ENCODE measurements at places on chromosomes 16 and 17.

- DNase-seq, result no peak
Measured at GRCh38 chr16:79037521-79038373, 562.8 kb downstream of the MAF start.

- DNase-seq, result no peak
Measured at GRCh38 chr16:2895813-2896212, 12.8 kb downstream of the FLYWCH2 start.

- DNase-seq, result no peak
Measured at GRCh38 chr17:1347589-1348323, 52.3 kb downstream of the YWHAE start.

GRCh38 chr17:62805234-62805633 lies 2.9 kb downstream of the MARCHF10 start:
- no peak for DNase-seq

DNA sequence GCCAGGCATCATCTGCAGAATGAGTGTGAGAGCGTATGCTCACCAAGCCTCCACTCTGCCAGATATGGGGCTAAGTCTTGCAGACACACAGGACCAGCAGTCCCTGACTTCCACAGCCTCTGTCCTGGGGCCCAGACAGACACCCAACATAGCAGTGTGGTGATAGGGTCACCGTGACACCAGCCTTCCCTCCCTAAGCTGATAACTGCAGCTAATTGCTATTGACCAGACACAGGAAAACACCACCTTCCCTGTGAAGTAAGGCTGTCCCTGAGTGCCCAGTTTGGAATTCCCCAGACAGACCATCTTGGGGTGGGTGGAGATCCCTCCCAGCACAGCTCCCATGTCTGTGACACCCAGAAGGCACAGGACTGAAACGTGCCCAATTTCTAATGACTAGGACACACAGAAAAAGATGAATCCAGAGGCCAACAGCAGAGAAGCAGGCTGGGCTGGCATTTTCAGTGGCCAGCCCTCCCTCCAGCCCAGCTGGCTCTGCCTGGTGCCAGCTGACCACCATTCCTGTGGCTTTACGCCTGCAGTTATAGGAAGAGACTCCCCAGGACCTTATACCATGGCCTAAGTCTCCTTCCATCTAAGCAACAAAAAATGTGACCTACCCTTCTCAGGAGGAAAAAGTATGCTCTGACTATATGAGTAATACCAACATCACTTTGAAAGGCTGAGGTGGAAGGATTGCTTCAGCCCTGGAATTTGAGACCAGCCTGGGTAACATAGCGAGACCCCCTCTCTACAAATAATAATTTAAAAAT lies 30.3 kb downstream of the ATPAF2 start:
- DNase-seq, result no peak

DNA sequence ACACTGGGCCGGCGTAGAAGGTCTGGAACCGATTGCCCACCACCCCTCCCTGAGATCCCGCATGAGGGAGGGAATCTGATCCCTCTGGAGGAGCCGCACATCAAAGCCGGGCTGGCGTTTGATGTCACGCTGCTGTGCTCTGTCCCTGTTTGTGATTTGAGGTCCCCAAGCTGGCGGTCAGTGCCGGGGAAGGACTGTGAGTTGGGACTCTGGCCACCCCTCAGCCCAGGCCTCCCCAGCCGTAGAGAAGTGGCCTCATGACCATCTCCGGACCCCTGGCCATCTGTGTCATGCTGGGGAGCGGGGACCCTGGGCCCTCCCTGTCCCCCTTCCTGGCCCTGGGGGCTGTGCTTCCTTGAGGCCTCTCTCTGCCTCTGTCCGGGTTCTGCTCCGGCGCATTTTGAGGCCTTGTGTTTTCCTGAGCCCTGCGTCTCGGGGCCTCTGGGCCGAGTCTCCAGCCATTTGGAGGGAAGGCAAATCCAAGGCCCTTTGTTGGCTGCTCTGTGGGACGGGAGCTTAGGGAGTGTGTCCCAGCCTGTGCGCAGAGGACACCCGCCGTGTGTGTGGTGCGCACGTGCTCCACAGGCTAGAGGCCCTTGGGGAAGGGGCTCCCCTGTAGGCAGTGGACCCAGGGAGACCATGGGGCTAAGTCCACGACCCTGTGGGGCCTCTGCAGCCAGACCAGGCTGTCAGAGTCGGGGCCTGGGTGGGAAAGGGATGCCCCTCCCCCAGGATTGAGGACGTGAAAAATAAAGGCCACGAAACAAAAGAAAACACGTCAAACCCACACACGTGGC lies 15.1 kb downstream of the ASPSCR1 start:
- DNase-seq, result no peak

DNA sequence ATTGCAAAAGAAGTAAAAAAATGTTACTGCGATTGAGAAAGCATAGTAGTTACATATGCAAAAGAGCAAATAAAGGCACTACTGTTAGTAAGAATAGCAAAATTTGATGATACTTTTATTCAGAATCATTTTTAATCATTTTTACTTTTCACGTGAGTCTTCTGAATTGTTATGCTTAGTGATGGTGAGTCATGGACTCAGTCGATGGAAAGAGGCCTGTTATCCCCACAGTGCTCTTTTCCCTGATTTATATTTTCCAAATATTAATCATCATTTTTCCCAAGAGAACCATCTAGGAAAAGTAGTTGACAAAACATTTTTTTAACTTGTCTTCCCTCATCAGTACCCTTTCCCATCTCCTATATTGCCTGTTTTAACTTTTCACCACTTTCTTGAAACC lies 181.1 kb downstream of the CHD9 start:
- DNase-seq, result no peak

GRCh38 chr17:36933512-36934143 lies 3.6 kb upstream of the LHX1 start:
- DNase-seq, result no peak

GRCh38 chr16:66508914-66509496 lies 40.9 kb downstream of the TK2 start:
- DNase-seq, result no peak

DNA sequence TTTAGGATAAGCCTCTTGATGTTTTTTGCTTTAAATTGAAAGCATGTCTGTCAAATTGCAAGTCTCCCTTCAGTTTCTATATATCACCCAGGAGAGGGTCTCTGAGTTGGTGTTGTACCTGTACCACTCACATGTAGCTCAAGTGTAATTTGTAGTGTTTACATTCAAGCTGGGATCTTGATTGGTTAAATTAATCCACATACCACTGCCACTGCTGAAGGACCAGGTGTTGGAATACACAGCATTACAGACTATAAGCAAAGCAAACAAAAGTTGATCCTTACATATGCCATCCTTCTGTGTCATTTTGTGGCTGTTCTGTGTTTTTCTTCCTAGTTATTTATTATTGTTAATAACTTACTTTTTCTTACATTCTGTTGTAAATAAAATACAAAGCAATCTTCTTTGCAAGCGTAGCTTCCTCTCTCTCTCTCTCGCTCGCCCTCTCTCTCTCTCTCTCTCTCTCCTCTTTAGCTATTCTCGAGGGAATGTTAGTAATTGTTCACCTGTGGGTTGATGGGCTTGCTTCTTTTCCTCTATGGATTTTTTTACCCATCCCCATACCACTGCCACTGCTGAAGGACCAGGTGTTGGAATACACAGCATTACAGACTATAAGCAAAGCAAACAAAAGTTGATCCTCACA lies 20.8 kb upstream of the NOL11 start:
- no peak for DNase-seq

DNA sequence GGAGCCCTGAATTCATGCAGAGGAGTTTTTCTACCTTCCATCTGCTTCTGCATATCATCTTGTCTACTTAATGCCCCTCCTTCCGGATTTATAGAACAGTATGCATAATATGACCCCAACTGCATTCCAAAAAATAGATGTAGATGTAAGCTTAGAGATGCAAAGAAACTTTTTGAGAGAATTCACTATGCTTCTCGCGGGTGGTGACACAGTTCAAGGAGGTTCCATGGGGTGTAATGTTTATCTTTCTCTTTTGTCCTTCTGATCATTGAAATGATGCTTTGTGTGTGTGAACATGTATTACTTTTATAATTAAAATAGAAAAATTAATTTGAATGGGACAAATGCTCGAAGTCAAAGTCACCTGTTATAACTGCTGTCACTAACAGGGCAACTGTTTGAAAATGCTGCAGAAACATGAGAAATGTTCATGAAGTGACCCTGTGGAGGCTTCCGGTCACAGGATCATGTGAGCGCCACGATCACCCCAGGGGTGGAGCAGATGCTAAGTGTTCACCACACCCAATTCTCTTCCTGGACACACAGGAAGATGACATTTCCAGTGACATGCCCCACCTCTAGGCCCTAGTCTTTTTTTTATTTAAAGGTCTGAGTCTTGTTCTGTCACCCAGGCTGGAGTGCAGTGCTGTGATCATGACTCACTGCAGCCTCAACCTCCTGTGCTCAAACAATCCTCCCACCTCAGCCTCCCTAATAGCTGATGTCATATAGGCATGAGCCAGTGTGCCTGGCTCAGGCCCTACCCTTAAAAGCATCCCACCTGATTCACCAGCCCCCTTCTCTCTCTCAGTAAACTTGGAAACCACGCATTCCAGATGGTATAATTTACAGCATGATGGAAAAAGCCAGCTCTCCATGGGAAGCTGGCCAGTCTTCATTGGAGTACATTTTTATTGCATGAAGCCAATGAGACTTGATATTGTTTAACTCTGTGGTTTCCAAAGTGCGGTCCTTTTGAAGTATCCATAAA lies 21.0 kb upstream of the AGRP start:
- peak; percentile 51 for DNase-seq

GRCh38 chr17:6654841-6655731 lies 3.5 kb downstream of the C17orf100 start:
- no peak for DNase-seq

GRCh38 chr17:15238057-15238456 lies 27.1 kb downstream of the PMP22 start:
- DNase-seq, result no peak

DNA sequence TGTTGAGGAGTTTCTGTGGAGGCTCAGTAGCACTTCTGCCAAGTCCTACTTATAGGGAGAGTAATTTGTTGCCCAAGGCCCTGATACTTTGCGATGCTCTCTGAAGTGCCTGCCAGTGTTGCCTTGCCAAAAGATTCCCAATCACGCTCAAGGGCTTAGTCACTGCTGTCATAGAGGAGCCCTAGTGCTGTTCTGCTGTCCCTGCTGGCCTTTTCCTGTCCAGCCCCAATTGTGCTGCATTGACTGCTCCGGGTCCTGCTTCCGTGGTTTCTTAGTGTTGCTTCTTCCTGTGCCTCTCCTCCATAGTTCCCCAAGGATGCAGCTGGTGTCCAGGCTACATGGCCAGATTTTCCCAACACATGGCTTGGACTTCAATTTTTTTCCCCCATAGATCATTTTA lies 13.9 kb downstream of the NUP93 start:
- DNase-seq, result no peak

- DNase-seq, result no peak
Measured at GRCh38 chr16:51163894-51164566, 13.0 kb upstream of the SALL1 start.

DNA sequence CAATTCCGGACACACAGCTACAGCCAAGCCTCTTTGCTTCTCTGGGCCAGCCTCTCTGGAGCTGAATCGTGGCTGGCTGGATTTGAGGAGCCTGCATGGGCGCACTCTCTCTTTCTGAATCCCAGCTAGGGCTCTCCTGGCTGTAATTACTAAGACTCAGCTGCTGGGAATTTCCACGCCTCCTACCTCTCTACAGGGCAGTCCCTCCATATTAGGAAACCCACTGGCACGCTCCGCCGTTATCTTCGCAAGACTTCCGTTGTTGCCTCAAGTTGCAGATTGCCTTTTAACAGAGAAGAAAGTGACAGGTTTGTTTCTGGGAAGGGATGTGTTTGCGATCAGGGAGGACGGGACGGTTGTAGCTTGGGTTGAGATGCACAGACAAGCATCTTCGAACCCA lies 188.4 kb upstream of the NLRP1 start:
- DNase-seq, result no peak

- DNase-seq, result no peak
Measured at GRCh38 chr17:2835780-2836179, 39.5 kb downstream of the RAP1GAP2 start.

GRCh38 chr16:6146874-6147425 lies 1049.4 kb upstream of the EEF2KMT start:
- DNase-seq, result no peak

DNA sequence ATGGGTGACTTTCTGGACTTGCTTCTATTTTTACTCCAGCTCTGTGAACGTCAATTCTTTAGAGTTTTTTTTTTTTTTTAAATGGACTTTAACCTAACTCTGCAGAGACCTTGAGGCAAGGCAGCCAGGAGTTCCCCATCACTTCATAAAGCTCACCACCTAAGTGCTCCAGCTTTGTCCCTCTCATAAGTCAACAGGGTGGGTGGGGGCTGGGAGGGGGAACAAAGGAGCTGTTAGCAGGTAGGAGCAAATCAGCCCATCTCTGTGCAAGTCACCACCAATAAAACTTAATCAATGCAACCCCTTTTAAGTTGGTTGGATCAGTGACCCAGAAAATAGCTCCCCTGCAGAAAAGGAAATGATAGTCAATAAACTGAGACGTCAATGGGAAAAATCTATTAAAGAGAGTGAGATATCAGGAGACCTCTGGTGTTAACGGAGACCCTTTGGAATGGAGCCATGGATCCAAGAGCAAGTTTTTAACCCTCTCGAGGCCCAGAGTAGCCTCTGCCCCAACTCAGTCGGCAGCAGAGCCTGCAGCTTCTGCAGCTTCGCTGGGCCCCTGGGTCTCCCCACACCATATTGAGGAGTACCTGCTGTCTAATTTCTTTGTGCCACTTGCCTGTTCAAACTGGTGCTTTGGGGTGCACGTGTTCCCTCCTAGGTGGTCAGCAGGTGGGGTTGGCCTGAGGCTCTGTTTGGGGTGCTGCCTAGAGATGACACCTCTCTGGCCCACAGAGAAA lies 27.6 kb upstream of the ETV4 start:
- no peak for DNase-seq

- no peak for DNase-seq
Measured at GRCh38 chr16:68893710-68894705, 50.7 kb downstream of the TANGO6 start.

- peak; percentile 38 for DNase-seq
Measured at GRCh38 chr16:28524681-28525171, 14.0 kb downstream of the NUPR1 start.

GRCh38 chr16:69827524-69827923 lies 65.4 kb downstream of the WWP2 start:
- DNase-seq, result no peak

DNA sequence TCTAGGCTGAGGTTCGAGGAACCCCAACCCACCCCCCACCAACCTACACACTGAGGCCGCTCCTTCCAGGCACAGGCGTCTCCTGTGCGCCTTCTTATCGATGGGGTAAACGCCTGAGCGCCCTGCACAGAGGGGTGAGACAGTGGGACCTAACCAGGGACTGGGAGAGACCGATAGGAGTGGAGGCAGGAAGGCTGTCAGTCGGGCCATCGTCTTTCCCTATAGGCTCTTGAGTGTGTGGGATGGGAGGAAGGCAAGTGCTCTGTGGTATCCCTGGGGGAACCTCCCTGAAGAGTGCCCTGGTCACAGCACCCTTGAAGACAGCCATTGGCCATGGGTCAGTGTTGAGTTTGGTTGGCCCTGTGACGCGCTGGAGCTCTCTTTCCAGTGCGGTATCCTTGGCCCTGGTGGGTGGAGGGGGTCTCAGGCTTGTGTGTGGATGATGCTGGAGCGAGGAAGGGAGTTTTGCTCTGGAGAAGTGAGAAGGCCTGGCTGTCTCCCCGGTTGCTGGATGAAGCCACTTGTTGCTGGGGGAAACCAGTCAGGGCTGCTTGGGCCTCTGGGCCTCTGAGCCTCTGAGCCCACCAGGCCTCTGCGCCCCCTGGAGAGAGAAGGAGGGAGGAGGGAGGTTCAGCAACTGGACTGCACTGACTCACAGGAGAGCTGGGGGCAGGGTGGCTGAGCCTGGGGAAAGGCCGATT lies 1.7 kb downstream of the GPRC5C start:
- no peak for DNase-seq

- DNase-seq, result no peak
Measured at GRCh38 chr17:10147761-10148415, 50.5 kb downstream of the GAS7 start.

Data from CD4-positive, CD25-positive, alpha-beta regulatory T cell (primary cell).